GM19239 (cell line): ENCODE measurements at places on chromosomes 6 and 20.
A peak's percentile ranks its signal among the peaks of the same experiment; 100 is the strongest.

DNA sequence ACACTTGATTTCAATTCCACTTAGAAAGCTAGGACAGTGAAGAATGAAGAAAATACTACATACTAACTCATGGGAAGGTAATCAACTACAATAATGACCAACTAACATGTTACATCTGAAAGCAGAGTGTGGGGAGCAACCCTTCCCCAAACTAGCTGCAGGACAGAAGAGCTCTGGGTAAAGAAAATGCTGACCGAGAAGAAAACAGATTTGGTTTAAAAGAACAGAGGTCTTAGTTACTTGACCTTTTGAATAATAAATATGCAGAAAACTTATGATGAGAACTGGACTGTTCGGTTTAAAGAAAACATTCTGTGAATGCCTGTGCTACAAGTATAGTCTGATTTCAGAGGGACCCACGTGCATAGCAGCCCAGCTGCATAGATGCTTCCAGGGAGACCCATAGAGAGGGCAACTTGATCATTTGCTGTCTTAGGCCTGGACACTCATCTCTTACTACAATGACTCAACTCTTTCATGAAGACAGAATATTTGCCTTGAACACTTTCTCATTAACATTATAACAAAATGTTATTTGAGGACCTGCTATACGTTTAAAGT lies 53.5 kb downstream of the RALGAPA2 start:
- DNase-seq: no peak

DNA sequence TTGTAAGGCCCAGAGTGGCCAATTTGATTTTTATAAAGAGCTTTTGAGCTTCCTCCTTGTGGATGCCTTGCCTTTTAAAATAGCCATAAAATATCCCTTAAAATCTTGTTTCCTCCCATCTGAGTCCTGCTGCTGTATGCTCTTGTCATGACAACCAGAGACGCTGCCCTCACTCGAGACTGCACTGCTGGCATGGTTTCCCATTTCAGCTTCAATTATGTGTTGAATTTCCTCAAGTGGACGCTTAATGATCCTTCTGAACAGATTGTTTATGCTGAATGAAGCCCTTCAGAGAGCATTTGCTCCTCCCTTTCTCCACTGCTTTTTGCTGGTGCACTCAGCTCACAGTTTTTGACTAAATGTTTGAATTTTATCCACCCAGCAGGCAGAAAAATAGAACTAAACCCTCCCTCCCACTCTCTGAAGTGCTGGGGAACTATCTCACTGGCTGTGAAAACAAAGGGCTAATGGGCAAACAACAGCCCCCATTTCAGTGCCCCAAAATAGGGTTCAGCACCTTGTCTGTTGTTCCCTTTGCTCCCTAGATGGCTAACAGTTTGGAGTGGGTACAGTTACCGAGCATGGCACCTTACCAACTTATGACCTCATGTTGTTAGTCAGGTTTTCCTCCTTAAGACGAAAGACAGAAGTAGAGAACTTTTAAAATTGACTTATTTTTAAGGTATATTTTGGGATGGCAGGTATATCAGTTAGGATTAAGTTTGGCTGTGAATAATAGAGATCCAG lies 45.5 kb upstream of the RNF8 start:
- no peak for DNase-seq

- peak; percentile 45 for DNase-seq
Measured at GRCh38 chr20:728256-728944, 39.9 kb downstream of the SLC52A3 start.

DNA sequence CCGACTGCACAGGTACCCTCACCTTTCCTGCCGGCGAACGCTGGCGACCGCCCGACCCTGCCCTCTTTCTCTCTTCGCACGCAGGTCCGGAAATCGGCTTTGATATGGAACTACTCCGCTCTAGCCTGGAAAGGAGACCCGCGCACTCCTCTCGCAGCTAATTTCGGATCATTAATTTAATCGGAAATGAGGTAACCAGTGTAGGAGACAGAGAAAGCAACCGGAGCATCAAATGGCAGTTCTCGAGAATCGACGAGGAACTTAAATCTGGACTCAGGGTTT lies 949 bp upstream of the ATXN1 start:
- DNase-seq: no peak

GRCh38 chr6:72367439-72367838 lies 254.4 kb upstream of the KCNQ5 start:
- no peak for DNase-seq
